ENCODE measurements at places on chromosomes 4 and X.

- DNase-seq: no peak
Observed at GRCh38 chr4:74402692-74403456, 37.9 kb downstream of the EREG start.

DNA sequence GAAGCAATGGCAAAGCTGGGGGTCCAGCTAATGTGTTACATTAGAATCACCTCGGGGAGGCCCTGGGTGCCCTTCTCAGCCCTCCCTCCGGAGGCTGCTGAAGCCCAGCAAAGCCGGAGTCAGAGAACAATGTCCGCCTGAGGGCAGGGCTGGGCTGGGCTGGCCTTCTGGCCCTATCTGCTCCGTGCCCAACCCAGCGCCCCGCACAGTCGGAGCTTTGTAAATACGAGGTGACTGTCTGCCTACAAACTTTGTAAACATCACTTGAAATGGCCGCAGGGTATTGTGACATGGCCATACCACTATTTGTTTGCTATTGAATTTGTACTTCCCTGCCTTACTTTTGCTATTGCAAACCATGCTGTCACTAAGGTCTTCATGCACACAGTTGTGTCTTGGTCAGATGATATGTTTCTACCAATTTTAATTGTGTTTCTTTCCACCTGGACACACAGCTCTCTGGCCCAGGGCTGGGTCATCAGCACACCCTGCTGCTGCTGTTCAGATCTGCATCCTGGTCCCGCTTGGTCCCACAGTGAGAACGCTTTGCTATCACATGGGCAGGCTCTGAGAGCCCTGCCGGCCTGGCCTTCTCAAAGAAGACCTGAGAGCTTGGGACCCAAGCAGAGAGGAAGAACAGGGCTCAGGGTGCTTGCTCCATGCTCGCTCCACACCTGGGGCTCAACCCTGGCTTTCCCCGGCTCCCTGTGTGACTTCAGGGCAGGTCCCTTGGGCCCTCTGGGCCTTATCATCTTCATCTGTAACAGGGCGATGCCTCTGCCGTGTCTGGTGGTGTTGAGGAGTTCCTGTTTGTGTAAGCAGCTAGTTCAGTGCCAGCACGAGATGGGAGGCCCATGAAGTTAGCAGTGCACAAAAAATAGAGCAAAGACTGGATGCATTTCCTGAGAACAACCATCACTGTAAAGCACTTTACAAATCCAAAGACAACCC lies 2.3 kb downstream of the S100P start:
- peak; percentile 49 for DNase-seq

GRCh38 chrX:64394059-64394873 lies 986 bp downstream of the MTMR8 start:
- no peak for DNase-seq

GRCh38 chr4:98433691-98434090 lies 172.5 kb downstream of the RAP1GDS1 start:
- DNase-seq: no peak

DNA sequence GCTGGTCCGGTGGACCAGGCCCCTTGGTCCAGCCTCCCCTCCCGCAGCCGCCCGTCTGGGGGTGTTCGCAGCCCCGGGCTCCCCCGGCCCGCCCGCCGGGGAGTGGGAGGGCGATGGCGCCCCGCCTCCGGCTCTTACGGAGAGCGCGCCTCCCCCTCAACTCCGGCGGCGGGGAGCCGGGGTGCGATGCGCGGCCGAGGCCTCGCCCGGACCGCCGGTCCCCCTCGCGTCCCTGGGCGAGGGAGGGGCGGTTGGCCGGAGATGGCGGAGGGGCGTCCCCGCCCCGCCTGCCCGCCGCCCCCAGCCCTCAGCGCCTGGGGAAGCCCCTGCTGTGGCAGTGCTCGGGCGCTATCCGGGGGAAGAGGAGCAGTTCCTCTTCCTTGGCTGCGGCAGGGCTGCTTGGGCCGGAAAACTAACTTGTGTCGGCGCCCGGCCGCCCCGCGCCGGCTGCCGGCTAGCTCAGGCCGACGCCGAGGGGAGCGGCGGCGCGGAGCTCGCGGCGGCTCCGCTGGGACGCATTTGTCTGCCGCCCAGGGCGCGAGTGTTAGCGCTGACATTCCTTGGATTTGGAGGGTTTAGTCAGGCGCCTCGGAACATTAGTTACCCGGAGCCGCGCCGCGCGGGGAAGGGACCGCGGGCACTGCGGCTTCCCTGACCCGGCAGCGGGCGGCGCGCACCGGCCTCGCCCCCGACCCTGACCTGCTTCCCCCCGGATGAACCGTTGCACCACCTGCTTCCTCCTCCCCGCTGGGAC lies 994 bp downstream of the GALNT7 start:
- peak; percentile 57 for DNase-seq

DNA sequence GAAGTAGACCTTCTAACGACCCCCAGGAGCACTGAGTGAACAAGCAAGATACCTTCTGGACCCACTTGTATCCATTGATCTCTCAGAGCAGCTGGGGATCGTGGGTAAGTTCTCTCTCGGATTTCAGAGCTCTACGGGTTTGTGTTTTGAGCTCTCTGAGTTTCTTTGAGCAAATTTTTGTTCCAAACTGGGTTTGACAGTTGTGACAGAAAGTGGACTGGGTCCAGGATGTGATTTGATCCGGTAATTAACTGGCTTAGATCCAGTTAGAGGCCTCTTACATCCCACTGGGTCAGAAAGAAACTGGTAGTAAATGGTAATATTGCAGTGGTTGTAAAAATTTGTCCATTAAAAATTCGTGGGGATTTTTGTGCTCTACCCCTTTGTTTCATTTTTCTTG lies 459.2 kb downstream of the INPP4B start:
- DNase-seq: no peak

- no peak for DNase-seq
Observed at GRCh38 chrX:24668111-24668510, 21.0 kb upstream of the PCYT1B start.

DNA sequence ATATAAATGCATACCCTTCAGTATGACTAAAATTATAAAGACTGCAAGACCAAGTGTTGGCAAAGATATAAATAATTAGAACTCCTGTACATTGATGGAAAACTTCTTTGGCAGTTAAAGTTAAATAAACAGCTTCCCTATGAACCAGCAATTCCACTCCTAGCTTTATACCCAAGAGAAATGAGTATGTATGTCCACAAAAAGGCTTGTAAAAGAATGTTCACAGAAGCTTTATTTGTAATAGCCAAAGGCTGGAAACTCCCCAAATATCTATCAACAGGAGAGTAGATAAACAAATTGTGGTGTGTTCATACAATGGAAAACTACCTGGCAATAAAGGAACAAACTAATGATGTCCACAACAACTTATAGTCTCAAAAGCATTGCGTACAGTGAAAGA lies 184.8 kb downstream of the AMELX start:
- no peak for DNase-seq

- DNase-seq: no peak
Observed at GRCh38 chrX:150926791-150927190, 28.3 kb upstream of the CD99L2 start.

DNA sequence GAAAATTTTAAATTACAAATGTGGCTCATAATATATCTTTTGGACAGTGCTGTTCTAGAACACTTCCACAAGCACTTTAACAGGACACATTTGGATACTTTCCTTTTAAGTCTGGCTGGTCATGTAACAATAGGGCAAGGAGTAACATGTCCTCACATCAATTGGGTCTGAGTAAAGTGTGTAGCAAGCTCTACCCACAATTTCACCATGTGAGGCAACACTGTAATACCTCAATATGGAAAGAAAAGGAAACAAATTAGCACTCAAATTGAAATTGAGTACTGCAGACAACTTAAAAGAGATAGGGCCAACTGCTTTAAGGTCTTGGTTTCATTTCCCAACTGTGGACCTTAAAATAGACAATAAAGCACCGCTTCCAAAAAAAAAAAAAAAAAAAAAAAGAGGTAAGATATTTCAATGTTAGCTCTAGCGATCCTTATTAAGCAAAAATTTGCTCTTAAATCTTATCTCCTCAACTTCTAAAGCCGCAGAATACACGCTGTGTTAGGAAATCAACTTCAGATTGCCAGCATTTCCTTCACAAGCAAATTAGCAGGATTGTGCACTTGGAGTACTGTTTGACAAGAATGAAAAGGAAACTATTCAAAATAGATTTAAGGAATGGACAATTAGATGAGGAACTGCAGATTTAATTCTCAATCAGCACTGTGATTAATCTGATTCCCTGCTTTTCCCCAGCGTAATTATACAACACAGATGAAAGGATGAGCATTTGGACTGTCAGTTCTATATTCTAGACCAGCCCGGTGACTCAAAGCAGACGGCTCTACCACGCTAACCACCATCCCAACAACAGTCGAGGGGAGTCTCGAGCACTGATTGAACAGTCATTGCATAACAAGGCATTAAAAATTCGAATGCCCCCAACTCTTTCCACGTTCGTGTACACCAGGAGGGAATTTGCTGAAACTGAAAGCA lies 1.6 kb downstream of the CASK start:
- peak; percentile 18 for DNase-seq

- DNase-seq: peak; percentile 57
Observed at GRCh38 chrX:38561126-38561868, at the start of gene TSPAN7. TSS of gene TSPAN7 (plus strand) at chrX:38561542. CDS start at chrX:38561547, 5 bp downstream.

- no peak for DNase-seq
Observed at GRCh38 chr4:81196126-81196650, 18.8 kb downstream of the PRKG2 start.

GRCh38 chr4:189294574-189294973 lies 646.1 kb upstream of the FRG1 start:
- no peak for DNase-seq

DNA sequence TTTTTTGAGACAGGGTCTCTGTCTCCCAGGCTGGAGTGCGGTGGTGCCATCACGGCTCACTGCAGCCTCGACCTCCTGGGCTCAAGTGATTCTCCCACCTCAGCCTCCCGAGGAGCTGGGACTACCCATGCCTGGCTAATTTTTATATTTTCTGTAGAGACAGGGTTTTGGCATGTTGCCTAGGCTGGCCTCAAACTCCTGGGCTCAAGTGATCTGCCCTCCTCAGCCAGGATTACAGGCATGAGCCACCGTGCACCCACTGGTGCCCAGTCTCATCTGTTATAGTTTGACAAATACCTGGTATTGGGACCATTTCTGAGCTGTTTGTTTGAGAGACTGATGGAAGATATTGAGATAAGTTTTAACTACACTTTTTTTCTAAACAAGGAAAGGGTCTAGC lies 57.5 kb upstream of the SMIM10 start:
- no peak for DNase-seq

GRCh38 chrX:13051529-13052172 lies 7.2 kb upstream of the FAM9C start:
- DNase-seq: no peak

GRCh38 chr4:26300314-26301307 lies 20.2 kb upstream of the RBPJ start:
- no peak for DNase-seq

GRCh38 chr4:67699603-67700002 lies 1.4 kb downstream of the UBA6 start:
- no peak for DNase-seq

GRCh38 chrX:72330131-72330530 lies 24.4 kb upstream of the CITED1 start:
- DNase-seq: no peak

- no peak for DNase-seq
Observed at GRCh38 chr4:5027346-5027745, 8.1 kb upstream of the CYTL1 start.

DNA sequence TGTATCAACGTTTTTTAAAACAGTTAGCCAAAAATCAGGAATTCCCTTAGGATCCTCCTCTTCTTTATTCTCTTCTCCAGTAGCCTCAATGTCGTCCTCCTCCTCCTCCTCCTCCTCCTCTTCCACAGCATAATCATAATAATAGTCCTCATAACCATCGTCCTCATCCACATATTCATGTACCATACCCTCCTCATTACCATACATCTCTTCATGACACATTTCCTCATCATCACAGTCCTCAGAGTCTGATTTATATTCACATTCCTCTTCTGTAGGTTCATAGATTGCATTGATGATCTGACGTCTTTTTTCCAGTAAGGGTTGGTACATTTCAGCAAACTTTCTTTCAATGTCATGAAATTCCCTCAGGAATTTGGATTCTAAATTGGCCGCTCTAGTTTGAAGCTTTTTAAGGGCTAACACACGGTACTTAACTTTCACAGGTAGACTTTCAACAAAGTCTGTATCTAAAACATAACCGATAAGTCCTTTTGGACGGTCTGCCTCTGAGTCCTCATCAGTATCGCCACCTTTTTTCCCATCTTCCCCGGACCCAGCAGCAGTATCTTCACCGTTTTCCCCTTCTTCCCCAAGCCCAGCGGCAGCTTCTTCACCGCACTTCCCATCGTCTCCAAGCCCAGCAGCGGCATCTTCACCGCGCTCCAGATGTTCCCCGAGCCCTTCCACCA lies 771 bp downstream of the NAP1L2 start:
- DNase-seq: no peak
